SK-MEL-5 (cell line): ENCODE measurements at places on chromosomes 13 and 19.

GRCh38 chr19:17727843-17728242, 8.6 kb downstream of the MAP1S start:
- DNase-seq = no peak

DNA sequence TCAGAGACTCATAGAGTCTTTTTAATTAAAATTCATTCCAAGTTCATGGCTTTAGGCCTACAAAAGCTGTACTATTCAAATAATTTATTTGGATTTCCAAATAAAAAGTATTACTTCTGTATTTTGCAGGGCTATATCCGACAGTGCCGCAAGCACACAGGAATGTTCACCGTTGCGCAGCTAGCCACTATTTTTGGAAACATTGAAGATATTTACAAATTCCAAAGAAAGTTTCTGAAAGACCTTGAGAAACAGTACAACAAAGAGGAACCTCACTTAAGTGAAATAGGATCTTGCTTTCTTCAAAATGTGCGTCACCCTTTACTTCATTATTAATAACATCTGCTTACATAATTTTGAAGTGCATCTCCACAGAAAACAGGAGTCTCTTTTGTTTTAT, 20.5 kb upstream of the C1QTNF9 start:
- DNase-seq = no peak

DNA sequence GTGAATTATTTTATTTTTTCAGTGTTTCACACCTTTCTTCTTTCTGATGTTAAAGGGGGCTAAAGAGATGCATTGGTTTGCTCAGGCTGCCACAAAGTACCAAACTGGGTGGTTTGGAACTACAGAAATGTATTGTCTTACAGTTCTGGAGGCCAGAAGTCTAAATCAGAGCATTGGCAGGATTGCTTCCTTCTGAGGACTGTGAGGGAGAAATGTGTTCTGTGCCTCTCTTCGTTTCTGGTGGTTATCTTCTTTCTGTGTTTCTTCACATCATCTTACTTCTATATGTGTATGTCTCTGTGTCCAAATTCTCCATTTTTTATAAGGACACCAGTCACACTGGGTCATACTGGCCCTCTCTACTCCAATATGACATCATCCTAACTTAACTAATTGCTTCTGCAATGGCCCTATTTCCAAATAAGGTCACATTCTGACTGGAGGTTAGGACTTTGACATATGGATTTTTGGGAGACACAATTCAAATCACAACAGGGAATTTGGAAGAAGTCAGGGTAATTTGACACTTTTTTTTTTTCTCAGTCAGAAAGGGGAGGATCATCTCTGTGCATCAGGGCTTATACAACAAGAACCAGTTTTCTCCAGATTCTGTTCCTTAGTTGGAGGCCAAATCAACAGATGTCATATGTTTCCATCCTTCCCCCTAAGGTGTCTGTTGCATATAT, 188.2 kb downstream of the KCNRG start:
- no peak for DNase-seq

- no peak for DNase-seq
These were observed 16.4 kb upstream of the ZNF14 start for GRCh38 chr19:19749117-19749907.

DNA sequence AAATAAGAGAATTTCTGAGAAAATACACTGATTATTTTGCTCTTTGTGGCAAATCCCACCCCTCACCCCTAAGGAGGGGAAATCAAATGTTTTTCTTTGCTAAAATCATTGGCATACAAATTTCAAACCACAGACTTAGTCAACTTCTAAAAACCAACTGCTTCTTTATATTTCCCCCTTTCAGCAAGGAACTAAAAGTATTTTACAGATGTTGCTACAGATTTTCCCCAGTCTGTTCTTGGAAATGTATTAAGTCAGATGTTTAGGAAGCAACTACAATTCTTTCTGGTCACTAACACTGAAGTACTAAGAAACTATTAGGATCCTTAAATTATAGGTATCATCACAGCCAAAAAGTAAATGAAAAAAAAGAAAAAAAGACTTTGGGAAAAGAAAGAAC, 6.9 kb downstream of the MTMR6 start:
- no peak for DNase-seq

- no peak for DNase-seq
These were observed 3.3 kb upstream of the NAPA start for GRCh38 chr19:47518139-47518538.

DNA sequence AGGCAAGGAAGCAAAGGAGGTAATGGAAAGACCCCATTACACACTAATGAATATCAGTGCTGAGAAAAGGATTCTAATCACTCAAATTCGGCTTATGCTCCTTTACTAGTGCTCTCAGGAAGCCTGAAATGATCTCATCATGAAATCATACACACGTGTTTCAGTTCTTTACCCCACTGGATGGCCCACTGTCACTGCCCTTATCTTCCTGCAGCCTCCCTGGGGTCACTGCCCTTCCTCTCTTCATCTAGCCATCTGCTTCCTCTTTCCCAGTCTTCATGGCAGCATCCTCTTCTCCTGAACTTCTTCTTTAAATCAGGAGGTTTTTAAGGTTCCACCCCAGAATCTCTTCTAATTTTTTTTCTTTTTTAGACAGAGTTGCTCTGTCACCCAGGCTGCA, 27.9 kb upstream of the EEF1AKMT1 start:
- DNase-seq = no peak

GRCh38 chr19:3135961-3136683, at the start of gene GNA15:
Gene GNA15, plus strand, starts transcription at chr19:3136033. Its CDS starts 418 bp downstream, at chr19:3136451.
- no peak for DNase-seq

- no peak for DNase-seq
These were observed 145.2 kb downstream of the KCTD12 start for GRCh38 chr13:76741046-76741445.

DNA sequence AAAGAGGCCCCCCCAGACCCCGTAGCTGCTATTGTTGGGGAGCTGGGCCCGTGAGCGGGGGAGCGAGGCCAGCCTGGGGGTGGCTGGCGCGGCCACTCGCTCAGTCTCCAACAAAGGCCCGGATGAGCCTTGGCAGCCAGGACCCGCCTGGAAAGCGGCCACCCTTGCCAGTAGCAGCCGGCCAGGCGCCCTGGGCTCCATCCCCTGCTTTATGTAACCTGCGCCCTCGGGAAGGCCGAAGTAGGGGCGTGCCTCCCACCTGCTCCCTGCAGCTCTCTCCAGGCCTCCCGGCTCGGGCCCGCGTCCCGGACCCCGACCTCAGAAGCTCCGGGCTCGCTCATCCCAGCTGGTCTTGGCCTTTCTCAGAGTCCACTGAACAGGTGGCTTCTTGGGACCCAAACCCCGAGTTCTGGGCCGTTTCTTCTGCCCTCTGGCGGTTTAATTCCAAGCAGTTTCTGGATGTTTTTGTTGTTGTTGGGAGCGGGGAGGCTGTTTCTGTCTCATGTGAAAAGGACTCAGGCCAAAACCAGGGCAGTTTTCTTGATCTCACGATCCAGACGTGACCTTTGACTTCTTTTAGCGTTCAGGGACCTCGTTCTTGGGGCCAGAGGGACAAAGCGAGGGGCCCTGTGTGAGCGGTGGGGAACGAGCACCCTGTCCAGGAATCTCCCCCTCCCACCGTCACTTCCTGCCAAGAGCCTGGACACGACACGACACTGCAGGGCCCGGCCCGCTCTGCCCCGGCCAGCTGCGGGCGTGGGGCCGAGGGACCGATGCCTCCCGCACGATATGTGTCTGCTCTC, 1.2 kb downstream of the CDC34 start:
- peak; percentile 44 for DNase-seq

- no peak for DNase-seq
These were observed 10.7 kb downstream of the CARM1 start for GRCh38 chr19:10882108-10882457.

DNA sequence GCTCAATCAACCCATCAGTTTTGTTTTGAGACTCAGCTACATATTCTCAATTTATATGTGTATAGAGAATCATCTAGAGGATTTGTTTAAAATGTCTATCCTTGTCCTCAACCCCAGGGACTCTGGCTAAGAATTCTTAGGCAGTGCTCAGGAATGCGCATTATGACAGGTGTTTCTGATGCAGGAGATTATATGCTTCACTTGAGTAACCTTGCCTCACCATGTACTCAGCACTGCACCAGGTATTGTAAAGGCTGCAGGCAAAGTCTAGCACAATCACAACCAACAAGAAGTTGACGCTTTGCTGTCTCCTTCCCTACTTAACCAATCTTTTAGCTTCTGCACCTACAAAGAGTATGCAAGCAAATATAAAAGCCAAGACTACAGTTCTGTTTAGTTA, 79.6 kb downstream of the LACC1 start:
- DNase-seq = no peak
